ENCODE measurements at places on chromosomes 7 and 10.
A peak's percentile ranks its signal among the peaks of the same experiment; 100 is the strongest.

GRCh38 chr10:34397324-34397723 lies 417.8 kb downstream of the PARD3 start:
- DNase-seq: no peak

DNA sequence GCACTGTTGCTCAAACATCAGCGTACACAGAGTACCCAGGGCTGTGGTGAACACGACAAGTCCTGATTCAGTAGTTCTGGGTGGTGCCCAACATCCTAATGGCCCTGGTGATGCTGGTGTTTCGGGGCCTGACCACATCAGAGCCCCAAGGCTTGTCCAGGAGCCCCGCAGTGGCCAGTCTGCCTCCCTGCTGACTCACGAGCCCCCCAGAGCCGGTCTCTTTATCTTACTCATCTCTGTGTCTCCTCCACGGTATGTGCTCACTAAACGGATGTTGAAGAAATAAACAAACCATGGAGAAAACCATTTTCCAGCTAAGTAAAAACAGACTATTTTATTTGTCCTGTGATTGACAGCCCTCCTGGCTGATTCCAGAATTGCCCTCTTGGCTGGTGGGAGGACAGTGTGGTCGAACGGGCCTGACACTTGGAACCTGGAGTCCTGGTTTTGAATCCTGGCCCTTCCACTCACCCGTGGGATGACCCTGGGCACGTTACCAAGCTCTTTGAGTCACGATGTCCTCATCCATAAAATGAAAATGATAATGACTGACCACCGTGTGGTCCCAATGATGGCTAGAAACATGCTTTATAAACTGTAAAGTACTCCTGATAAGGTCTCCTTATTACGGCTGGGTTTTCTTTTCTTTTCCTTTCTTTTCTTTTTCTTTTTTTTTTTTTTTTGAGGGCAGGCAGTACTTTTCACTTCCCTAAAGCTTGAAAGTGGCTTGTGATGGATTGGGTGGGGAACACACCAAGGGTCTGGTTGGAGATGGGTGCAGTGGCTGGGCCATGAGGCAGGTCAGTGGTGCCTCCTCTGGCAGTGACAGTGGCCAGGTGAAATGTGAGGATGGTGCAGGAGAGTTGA lies 5.7 kb downstream of the HIP1 start:
- DNase-seq: peak; percentile 40

GRCh38 chr7:4871930-4872675 lies 10.3 kb upstream of the PAPOLB start:
- DNase-seq: no peak

GRCh38 chr7:41203542-41203941 lies 499.3 kb downstream of the INHBA start:
- no peak for DNase-seq

- DNase-seq: no peak
These were observed 146.3 kb downstream of the SEMA3E start for GRCh38 chr7:83502636-83503035.

- DNase-seq: no peak
These were observed 321.8 kb downstream of the GFRA1 start for GRCh38 chr10:115951242-115951641.

DNA sequence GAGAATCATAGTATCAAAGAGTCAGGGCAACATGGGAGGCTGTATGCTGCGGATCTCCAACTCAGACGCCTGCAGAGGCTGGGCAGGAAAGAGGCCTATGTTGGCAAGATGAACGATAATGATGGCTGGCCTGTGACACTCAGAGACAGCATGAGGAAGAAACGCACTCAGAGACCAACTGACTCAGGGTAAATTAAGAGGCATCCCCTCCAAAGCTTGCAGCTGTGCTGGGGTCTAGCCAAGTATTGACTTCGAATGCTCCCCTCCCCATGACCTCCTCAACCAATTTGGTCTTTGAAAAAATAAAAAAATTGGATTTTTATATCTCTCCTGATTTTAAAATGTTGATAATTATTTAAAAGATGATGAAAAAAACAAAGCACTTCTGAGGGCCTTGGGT lies 718.9 kb downstream of the GRID1 start:
- DNase-seq: no peak

DNA sequence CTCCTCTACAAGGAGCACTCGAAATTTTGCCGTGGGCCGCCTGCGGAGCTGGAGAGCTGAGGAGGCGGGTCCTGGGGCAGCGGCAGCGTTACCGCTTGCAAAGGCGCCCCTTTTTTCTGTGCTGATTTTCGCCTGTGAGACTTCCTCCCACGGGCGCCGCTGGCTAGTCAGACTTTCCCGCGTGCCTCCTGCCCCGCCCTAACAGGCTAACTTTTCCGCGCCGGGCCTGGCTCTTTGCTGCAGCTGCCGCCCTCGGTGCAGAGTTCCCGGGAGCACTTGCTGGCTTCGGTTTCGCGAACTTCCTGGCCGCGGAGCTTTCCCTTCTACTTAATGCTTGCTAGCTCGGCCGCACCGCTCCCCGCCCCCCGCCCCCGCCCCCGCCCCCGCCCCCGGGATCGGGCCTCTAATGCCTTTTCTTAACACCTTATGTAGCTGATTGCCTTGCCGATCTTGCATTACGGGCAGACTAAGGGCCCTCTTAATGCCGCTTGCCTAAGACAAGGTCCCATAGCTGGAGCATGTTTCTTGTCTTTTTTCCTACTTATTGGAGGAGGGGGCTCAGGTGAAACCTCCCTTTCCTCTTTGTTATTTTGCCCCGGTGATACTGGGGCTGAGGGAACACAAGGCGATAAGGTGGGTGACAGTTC lies 37.9 kb upstream of the RASGEF1A start:
- peak; percentile 32 for DNase-seq

DNA sequence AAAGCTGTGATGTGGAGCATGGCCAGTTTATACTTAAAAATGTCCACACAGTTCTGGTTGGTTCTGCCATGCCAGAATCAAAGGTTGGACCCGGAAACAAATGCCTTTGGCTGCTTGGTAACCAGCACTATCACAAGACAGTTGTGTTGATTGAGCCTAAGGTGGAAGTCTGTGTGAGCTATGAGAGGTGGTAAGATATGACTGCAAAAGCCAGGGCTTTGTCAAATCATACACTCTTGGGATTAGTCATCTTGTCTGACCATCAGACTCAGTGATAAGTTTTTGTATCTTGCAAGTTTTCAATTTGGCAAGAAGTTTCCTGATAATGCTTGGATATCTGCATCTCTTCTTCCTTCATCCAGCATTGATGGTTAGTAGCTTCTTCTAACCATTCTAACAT lies 35.5 kb downstream of the GPR141 start:
- no peak for DNase-seq

DNA sequence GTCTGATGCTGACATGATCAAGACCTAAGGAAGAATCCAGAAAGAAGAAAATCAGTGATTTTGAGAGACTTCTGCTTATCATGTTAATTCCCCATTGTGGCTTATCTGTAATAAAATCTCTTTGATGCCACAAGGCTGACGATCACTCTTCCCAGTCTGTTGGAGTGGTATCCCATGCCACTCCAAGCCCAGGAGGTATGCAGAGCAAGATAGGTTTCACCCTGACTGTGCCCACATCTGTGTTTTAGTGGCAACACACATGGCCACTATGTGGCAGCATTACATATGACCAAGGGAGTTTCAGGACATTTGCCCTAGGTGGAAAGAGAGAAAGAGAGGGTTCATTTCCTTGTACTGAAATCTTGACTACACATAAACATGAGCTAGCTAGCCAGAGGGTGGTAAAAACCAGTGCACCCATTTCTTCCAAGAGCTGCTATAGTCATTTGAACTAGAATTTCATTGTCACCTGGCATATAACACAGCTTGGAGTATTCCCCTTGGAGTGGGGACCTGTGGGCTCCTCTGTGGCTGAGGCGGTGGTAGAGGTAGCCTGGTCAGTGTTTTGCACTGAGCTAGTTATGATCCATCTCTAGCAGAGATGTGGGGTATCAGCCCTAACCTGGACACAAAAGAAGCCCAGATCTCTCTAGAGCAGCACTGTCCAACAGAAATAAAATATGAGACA lies 20.8 kb downstream of the LAMB4 start:
- peak; percentile 31 for DNase-seq

GRCh38 chr7:14576578-14576977 lies 326.0 kb downstream of the DGKB start:
- DNase-seq: no peak

- DNase-seq: no peak
These were observed 13.4 kb downstream of the MBL2 start for GRCh38 chr10:52759154-52759553.
